EH (cell line): ENCODE measurements at places on chromosomes 5 and 9.

- no peak for DNase-seq
Measured at GRCh38 chr9:82513242-82513751, 524.7 kb downstream of the SPATA31D1 start.

DNA sequence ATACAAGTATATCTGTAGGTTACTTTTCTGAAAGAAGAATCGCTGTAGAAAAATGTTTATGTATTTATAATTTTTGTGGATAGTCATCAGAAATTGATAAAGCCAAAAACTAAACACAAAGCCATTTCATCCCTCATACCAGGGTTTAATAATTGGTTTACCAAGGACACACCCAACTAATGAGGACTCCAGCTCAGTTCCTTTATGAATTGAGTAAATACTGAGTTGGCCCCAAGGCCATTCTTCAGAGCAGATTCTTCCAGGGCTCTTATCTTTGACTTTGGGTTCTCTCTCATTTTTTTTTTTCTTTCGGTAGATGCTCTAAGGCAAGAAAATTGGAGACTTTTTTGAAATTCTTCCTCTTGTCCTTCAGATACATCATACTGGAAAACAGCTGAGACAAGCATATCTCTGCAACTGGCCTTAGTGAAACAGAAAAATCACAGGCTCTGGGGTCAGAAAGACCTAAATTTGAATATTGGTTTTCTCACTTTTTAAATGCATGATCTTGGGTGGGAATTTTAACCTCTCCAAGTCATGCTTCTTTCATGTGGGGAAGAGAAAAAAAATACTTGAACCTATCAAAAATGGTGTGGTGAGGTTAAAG, 401.8 kb downstream of the ARHGEF28 start:
- DNase-seq, result no peak

DNA sequence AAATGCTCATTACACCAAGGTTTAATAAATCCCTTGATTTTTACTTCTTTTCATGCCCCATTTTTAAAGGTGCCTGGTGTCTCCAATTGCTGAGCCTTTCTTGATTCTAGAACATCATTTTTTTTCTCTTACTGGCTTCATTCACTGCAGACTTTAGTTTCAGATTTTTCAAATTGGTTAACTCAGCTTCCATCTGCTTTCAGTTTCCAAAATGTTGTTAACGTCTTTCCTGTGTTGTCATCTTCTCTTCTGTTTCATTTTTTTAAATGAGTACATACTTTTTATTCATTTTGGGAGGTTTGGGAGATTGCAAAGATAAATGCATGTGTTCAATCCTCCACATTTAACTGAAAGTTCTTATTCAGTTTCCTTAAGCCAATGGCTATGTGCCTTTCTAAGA, 126.4 kb upstream of the CCNG1 start:
- DNase-seq, result no peak

GRCh38 chr5:77643654-77644370, 5.3 kb upstream of the OTP start:
- no peak for DNase-seq

DNA sequence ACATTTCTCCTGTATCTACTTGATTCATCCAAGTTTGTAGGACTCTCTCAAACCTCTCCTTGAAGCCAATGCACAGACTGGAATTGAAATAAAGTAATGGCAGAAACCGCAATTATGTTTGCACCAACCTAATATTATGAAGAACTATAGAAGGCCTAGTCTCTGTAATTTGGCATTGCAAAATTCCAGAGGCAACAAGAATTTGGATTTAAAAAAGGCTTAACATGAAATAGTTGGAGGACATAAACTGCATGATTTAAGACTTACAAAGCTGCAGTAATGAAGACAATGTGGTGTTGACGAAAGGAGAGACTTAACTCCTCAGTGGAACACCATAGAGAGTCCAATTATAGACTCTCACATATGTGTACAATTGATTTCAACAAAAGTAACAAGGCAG, 117.8 kb upstream of the MINAR2 start:
- no peak for DNase-seq

GRCh38 chr5:179806250-179807048, at the start of gene MGAT4B:
MGAT4B (minus strand) TSS chr5:179806866; CDS start chr5:179806583, 283 bp downstream.
- DNase-seq, result peak; percentile 79

DNA sequence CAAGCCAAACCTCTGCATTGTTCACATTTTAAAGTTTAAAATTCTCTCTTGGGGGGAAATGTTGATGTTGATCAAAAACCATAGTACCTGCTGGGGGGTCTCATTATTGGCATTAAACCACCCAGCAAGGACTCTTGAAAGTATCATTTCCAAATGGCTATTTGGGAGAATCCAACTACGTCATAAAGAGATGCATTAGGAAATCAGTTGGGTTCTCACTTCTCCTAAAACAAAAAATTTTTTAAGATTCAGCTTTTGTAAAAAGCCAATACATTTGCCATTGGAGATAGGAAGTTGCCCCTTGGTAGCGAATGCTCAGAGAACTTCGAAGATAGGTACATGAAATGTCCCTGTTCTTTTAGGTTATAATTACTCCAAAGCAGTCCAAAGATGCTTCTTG, 96.4 kb downstream of the GNAQ start:
- no peak for DNase-seq

DNA sequence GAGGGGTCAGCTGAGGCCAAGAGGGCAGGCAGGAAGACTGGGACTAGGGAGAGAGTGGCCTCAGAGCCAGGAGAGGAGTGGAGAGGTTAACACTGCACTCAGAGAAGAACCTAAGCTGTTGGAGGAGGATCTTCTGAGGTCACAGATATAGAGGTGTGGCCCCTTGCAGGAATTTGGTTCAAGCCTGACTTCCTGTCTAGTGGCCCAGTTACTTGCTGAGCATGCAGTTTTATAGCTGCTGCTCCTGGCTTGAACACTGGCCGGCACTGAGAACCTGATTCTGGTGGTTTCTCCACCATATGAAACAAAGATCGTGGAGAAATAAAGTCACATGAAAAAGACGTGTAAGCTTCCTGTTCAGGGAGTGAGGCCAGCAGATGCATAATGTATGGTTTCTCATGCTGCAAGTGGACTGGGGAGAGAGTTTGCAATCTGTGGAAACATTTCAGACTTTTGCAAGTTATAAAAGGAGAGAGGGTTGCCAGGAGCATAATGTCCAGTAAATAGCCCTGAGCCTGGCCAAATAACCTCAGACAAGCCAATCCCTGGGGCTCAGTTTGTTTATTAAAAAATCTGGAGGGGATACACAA, 82.6 kb downstream of the GALNT10 start:
- peak; percentile 61 for DNase-seq

DNA sequence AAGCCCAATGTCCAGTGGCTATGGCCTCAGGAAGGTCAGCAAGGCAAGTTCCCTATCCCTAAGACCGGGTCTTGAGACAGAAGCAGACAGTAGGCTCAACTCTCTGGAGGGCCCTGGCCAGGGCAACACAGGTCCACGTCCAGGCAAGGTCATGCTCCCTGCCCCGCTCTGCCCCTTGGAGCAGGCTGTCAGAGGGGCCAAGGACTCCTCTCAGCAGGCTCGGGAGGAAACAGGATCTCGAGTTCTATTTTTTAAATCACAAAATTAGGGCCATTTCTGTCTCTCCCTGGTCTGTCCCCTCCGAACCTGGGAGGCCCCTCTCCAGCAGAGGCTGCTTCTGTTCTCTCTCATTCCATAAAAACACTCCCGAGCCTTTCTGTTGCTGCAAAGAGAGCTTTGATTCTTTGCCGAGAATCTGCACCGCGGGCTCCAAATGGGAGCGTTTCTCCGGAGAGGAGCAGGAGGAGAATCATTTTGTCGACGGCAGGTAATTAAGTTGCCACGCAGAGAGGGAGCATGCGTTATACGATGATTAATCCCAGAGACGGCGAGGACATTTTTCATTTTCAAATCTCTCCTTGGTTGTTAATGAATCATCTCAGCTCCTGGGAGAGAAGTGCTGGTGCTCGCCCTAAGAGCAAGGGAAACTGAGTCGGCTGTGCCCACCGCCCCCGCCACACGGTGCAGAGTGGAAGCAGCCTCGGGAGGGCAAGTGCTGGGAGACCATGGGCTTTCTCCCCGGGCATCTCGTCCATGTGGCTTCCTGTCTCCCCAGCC, 24.5 kb upstream of the FCN1 start:
- peak; percentile 9 for DNase-seq

- DNase-seq, result no peak
Measured at GRCh38 chr9:135815413-135815812, 91.9 kb downstream of the CAMSAP1 start.

- DNase-seq, result no peak
Measured at GRCh38 chr9:124000784-124001457, 10.6 kb upstream of the LHX2 start.

GRCh38 chr9:34954225-34954624, 3.9 kb upstream of the PHF24 start:
- no peak for DNase-seq

DNA sequence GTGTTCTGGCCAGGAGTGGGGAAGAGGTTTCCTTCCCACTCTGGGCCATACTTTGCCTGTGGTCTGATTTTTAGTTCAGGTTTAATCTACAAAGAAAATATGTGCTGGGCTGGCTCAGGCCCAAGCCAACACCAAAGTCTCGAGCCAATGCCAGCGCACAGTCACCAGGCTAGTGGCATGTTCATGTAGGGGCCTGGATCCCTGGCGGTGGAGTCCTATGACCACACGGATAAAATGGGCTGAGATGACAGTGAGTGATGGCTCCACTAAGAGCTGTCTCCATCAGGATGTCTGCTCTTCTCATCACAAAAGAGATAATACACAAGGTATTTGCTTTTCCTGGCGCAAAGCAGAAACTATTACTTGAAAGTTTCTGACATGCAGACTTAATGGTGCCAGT, 92.9 kb upstream of the PTPN3 start:
- no peak for DNase-seq

DNA sequence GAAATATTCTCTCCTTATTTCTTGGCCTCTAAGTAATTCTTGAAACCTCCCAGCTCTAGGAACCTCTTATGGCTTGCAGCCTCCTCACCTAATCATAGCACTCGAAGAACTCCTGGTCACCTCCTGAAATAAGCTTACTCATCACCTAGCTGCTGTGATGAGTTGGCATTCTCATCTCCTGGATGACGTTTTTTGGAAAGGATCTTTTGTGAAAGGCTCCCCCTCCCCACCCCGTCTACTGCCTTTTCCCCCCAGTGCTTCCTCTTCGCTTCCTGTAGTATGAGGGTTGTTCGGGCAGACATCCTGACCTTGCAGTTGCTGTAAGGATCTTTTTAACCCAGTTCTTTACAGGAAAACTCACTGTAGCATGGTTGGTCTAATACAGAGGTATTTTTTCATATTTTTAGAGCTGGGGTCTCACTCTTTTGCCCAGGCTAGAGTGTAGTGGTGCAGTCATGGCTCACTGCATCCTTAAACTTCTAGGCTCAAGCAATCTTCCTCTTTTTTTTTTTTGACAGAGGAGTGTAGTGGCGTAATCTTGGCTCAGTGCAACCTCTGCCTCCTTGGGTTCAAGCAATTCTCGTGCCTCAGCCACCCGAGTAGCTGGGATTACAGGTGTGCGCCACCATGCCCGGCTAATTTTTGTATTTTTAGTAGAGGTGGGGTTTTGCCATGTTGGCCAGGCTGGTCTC, 41.8 kb downstream of the ARHGAP26 start:
- DNase-seq, result no peak

DNA sequence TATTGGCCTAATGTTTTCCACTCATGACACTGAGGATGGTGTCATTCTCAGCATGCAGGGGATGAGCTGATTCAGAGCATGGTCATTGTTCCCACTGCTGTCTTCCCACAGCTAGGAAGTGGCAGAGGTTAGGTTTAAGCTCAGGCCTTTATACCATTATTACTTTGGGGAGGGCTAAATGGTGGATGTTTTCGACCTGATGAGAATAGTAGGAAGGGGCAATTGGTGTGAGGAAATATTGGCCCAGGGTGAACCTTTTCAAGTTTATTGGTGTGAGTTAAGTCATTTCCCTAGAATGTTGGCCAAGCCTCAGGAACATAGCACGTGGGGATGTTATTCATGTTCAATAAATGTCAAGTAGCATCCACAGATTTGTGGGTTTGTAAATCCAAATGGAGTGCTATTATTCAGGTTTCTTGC, 59.6 kb downstream of the ARHGAP26 start:
- DNase-seq, result peak; percentile 76
